ENCODE measurements at places on chromosomes 5 and 9.

DNA sequence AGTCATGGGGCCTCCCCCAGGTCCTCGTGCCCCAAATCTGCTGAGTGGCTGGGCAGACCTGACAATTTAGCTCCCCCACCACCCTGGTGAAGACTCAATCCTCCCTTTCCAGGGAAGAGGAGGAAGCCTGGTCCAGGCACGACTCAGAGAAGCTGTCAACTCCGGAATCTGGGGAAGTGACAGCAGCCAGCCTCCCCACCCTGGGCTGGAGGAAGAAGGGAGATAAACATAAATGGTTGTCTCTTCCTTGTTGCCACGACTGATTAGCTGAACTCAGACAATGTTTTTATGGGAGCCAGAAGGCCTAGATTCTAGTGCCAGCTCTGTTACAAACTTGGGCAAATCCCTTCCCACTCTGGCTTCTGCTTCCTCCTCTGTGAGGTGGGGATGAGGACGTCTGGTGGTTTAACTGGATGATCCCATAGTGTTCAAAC is 15.4 kb downstream of the CCDC69 start:
- DNase-seq, result no peak

GRCh38 chr9:78030553-78031443 is 813 bp downstream of the GNAQ start:
- no peak for DNase-seq

GRCh38 chr9:135448663-135449100 is 30.9 kb upstream of the PPP1R26 start:
- DNase-seq, result no peak

GRCh38 chr5:172939611-172940267 is 19.5 kb upstream of the RPL26L1 start:
- DNase-seq, result no peak

GRCh38 chr5:72071906-72072305 is 35.4 kb upstream of the MAP1B start:
- no peak for DNase-seq

DNA sequence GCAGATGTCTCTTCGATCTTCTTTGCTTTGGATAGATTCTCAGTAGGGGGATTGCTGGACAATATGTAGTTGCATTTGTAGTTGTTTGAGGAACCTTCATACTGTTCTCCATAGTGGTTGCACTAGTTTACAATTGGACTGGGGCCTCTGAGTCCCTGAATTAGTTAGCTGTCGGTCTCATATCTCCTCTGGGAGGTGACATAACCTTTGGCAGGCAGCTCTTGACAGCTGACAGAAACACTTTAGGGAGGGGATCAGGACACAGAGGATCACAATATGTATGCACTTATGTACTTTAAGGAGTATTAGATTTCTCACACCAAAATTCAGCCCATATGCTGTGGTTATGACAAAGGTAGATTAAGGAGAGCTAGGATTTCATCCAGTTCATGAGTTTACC is 1279.9 kb upstream of the DMAC1 start:
- no peak for DNase-seq

- DNase-seq, result no peak
Measured at GRCh38 chr5:150167908-150168307, 1.3 kb downstream of the CDX1 start.

DNA sequence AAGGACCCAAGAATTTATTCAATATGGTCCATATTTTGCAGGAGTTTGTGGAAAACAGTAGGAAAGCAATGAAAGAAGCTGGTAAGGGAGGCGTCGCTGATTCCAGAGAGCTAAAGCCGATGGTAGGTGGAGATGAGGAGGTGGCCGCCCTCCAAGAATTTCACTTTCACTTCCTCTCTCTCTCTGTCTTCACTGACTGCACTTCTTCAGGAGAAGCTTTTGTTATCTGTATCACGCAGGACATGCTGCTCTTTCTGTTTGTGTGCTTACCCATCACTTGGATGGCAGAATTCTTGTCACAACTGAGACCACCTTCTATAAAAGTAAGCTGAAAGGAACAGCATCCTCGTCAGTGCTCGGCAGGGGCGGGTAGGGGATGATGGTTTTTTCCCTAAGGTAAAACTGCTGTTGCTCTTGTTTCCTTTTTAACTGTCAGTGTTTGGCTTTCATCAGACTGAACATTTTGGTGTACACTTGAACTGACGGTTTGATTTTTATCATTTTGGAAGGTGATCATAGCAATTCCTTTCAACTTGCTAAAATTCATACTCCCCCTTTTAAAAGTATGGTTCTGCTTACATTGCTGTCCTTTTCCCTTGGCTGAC is 62.4 kb upstream of the FSD1L start:
- no peak for DNase-seq

DNA sequence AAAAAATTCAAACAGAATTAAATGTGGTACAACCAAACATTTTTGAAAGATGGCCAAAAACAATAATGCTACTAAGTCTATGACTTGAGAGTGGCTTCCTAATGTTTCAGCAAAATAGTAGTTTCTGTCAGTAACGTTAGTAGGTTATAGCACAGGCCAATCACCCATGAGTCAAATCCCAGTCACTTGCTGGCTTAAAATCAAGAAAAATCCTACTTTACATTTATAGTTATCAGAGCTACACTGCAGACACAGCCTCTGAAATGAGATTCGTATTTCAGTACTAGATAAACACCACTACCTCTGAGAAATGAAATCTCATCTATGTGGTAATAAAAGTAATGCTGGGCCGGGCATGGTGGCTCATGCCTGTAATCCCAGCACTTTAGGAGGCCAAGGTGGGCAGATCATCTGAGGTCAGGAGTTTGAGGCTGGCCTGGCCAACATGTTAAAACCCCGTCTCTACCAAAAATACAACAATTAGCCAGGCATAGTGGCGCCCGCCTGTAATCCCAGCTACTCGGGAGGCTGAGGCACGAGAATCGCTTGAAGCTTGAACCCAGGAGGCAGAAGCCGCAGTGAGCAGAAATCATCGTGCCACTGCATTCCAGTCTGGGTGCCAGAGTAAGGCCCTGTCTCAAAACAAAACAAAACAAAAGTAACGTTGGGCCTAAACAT is 6.1 kb downstream of the ZDHHC21 start:
- peak; percentile 51 for DNase-seq

Data from HS-27A (cell line).